ENCODE measurements at places on chromosomes 1 and 21.

- no peak for DNase-seq
Observed at GRCh38 chr1:183105449-183105848, 80.6 kb upstream of the LAMC2 start.

- DNase-seq: no peak
Observed at GRCh38 chr1:1151306-1151705, 22.4 kb upstream of the TTLL10 start.

GRCh38 chr21:14763695-14764064 lies 217.6 kb upstream of the SAMSN1 start:
- no peak for DNase-seq

GRCh38 chr1:65526049-65526556 lies 105.6 kb downstream of the LEPR start:
- DNase-seq: no peak

GRCh38 chr1:205028390-205028789 lies 14.6 kb upstream of the CNTN2 start:
- DNase-seq: no peak

Measured in Kasumi-1 (cell line).